ENCODE measurements at places on chromosomes 3 and 15. TPM values are rescaled to one million over a fixed set of nuclear protein-coding genes. Genes with fewer than 3 reads are reported as not detected.

Gene SGO1
- 2.0 TPM for total RNA-seq

Gene C3orf33
- total RNA-seq: 4.9 TPM

Gene ALG1L2
- total RNA-seq: not detected

Gene P2RY13
- total RNA-seq: 0.33 TPM

Gene CHAC1
- 4.7 TPM for total RNA-seq

Gene ATP10A
- total RNA-seq: 1.3 TPM

Gene TIMMDC1
- 33.0 TPM for total RNA-seq

Gene CEP70
- total RNA-seq: 36.9 TPM

Gene LSG1
- 36.9 TPM for total RNA-seq

Gene ARNT2
- total RNA-seq: 5.4 TPM

Gene STARD9
- 1.3 TPM for total RNA-seq

Gene TASOR
- 55.0 TPM for total RNA-seq

Gene PLXND1
- 47.7 TPM for total RNA-seq

Gene MEGF11
- not detected for total RNA-seq

Gene IGSF11
- total RNA-seq: 9.1 TPM

Gene XIRP1
- total RNA-seq: not detected

Gene IMPG2
- 0.26 TPM for total RNA-seq

Gene TIGIT
- total RNA-seq: not detected

Gene ACKR4
- total RNA-seq: 2.0 TPM

Gene SPATA12
- total RNA-seq: not detected

Gene P2RY1
- 5.4 TPM for total RNA-seq

Gene C3orf49
- total RNA-seq: not detected

Gene TRIM71
- total RNA-seq: not detected

Gene CYP8B1
- not detected for total RNA-seq

Gene CAPN3
- 9.6 TPM for total RNA-seq
